ENCODE measurements at places on chromosomes 5 and 9.

- no peak for DNase-seq
Measured at GRCh38 chr9:83456226-83456625, 82.0 kb downstream of the FRMD3 start.

DNA sequence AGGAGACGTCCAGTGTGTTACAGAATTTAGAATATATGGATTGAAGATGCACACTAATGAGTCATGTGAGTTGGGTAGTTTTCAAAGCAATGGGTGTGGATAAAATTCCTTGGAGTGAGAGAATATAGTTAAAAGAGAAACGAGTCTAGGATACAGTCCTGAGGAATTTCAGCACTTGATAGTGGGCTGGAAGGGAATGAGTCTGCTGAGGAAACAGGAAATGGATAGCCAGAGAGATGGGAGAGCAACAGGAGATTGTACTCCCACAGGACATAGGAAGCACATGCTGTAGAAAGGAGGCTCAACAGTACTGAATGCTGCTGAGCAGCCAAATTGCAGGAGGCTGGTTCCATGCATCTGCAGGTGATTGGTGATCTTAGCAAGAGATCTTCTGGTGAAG, 68.1 kb downstream of the FBN2 start:
- peak; percentile 46 for DNase-seq

- no peak for DNase-seq
Measured at GRCh38 chr5:111070272-111071134, 1.0 kb upstream of the TSLP start.

GRCh38 chr5:111942661-111943401, 185.8 kb upstream of the NREP start:
- peak; percentile 48 for DNase-seq

- peak; percentile 72 for DNase-seq
Measured at GRCh38 chr5:112995764-112996618, 19.4 kb downstream of the DCP2 start.

DNA sequence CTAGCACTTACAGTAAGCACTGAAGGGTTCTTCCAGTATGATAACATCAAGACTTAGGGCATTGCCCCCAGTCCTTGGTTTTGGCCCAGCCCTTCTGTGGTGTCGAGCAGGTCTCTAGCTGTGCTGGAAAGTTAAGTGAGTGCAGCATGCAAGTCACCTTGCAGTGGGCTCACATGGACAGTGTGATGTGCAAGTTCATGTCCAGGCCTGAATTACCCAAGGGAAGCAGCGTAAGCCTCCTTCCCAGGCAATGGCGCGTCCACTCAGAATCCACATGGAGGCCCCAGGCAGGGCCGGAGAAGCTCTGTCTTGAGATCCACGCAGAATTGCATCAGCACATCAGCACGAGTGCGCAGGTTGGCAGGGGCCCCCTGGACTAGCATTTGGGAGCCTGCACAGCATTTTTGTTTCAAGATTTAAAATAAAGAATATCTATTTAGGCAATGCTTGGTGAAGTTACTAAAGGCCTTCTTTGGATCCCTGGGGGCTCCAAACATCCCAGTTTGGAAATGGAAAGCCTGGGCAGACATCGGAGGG, 108.4 kb upstream of the ALDH1B1 start:
- no peak for DNase-seq

DNA sequence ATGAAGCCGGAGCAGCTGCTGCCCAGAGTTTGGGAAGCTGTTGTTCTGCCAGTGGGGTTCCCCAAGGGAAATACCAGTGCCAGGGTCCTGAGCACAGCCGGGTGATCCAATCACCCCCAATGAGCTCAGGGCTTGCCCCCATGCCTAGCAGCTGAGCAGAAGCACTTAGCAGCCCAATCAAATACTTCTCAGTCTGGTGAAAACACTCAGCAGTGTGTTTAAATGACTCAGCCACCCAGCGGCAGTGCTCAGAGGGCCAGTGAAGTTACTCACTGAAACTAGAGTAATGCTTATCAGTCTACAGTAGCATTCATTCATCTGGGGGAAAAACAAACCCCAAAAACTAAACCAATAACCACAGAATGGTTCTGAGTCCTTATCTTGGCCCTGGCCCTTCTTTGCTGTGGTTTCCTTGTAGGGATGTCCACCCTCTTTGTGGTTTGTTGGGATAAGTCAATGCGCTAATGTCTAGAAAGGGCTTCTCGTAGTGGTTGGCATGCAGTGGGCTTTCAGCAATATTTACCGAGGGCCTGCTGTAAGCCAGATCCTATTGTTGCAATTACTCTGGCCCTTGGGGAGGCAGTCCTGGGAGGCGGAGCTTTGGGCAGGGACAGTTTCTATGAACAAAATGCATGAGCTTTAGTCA, 43.1 kb downstream of the LHX2 start:
- peak; percentile 96 for DNase-seq

- no peak for DNase-seq
Measured at GRCh38 chr5:177364159-177364962, 6.6 kb downstream of the RGS14 start.

DNA sequence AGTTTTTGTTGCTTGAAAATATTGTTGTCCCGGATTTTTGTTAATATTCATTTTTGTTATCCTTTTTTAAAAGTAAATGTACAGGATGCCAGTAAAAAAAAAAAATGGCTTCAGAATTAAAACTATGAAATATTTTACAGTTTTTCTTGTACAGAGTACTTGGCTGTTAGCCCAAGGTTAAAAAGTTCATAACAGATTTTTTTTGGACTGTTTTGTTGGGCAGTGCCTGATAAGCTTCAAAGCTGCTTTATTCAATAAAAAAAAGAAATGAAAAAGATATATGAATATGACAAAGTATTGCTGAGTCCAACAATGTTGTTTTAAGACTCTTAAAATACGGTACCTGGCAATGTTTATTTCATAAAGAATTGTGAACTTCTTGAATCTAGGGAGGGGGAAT, 82.9 kb downstream of the PIK3R1 start:
- no peak for DNase-seq

GRCh38 chr5:166185185-166185584, 2106.3 kb upstream of the WWC1 start:
- DNase-seq = no peak

DNA sequence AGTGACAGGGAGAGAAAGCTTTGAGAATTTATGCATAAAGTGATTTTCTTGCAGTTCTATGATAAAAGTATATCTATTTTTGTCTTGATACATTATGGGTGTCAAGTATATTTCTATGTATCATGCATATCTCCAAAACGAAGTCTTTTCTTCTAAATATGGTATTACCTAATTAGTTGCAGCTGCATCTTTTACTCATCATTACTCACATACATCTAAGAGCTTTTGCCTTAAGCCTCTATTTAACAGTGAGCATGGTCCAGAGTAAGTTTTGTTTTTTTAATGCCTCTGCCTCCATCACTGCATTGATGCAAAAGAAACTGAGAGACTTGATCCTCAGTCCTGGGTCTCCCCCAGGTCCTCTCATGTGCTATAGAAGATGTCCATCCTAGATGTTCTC, 40.0 kb upstream of the SMC5 start:
- DNase-seq = no peak

- peak; percentile 53 for DNase-seq
Measured at GRCh38 chr5:176994460-176995121, 12.0 kb downstream of the UIMC1 start.

DNA sequence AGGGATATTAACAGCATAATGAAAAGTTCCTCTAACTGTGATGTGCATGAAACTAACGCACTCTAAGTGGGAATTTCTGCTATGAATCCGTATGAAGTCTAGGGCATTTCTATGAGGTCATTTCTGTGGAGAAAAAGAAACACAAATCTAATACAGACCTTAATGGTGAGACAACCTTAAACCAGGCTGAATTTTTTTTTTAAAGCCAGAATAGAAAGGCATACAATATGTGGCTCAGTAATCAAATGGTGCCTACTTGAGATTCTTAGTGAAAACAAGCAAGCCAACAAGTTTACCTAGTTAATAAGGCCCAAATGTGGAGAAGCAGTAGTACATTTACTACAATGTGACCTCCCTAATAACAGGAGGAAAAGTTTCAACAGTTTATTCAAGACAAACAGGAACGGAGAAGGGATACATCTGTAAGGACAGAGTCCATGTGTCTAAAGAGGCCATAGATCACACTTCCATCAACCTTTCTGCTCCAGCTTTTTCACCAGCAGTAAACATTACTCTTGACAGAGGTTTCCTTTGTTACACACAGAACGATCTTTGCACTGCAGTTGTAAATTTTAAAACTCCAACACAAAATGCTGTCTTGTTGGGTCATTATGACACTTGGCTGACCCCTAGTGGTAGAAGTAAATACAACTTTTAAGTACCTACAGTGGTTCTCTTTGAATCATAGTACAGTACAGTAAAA, 26.2 kb downstream of the CARNMT1 start:
- peak; percentile 40 for DNase-seq

DNA sequence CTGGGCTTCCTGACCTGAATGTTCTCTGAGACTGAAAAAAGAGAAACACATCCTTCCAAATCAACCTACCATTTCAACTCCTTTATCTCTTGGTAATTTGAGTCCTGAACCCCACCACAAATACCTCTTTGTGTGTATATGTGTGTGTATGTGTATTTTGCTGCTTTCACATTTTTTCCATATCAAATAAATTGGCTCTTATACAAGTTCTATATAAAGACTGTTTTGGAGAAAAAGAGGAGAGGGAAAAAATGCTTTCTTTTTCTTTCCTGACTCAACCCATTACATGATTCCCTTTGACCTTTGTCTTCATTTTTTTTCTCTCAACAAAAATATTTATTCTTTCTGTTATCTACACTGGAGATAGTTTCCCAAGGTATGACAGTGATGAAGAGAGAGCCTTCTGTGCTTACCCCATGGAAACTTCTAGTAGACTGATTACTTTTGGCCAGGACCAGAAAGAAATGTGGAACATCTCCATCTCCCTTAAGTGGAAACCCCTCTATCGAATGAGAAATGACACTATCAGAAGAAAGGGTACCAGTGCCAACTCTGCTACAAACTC, 85.3 kb downstream of the PAPPA start:
- no peak for DNase-seq

DNA sequence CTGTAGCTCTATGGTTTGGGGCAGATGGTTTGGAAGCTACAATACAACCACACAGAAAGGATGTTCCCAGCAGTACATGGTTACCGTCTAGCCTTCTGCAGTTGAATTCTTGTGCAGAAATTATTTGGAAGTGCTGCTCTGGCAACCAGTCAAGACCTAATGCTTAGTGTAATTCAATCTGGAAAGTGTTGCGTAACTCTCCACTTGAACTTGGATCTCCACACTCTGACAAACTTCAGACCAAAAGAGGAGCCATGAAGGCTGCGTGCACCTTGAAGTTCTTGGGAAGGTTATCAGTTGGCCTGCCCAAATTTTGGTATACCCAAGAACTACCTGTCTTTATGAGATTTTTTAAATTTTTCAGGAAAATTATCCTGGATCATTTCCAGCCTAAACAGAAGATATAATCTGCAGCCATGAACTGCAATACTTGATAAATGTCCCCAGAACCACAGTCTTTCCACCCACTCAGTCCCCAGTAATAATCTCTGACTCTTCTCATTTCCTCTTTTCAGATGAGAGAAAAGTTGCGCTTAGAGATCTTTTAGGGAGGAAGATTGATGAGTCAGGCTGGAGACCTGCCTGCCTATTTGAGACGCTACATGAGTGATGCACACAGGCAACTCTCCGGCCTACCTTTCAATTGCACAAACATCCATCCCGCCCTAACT, 159.9 kb downstream of the FANCC start:
- peak; percentile 85 for DNase-seq

GRCh38 chr5:128084228-128085167, 932 bp downstream of the SLC12A2 start:
- DNase-seq = no peak

GRCh38 chr9:98356326-98356725, 100.9 kb upstream of the TBC1D2 start:
- no peak for DNase-seq

DNA sequence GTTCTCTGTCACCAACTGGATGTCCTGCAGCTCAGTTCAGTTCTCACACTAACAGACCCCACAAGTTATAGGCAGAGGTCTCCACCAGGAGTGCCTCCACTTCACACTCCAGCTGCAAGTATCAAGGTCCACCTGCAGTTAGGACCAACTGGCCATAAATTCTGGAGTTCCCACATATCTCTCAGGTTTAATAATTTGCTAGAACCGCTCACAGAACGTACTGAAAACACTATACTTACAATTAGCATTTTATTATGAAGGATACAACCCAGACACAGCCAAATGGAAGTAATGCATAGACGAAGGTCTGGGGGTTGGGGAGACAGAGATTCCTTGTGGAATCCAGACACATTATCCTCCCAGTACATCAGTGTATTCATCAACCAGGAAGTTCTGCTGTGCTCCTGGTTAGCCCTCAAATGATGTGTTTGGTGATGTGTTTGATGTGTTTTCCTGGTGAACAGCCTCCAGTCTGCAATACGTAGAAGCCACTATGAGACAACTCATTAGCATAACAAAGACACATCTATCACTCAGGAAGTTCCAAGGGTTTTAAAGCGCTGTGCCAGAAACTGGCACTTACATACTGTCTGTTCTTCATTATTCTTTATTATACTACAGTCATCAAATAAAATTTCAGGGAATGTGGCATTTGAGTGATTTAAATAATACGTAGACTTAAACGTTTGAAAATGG, 25.4 kb downstream of the OGN start:
- peak; percentile 2 for DNase-seq

DNA sequence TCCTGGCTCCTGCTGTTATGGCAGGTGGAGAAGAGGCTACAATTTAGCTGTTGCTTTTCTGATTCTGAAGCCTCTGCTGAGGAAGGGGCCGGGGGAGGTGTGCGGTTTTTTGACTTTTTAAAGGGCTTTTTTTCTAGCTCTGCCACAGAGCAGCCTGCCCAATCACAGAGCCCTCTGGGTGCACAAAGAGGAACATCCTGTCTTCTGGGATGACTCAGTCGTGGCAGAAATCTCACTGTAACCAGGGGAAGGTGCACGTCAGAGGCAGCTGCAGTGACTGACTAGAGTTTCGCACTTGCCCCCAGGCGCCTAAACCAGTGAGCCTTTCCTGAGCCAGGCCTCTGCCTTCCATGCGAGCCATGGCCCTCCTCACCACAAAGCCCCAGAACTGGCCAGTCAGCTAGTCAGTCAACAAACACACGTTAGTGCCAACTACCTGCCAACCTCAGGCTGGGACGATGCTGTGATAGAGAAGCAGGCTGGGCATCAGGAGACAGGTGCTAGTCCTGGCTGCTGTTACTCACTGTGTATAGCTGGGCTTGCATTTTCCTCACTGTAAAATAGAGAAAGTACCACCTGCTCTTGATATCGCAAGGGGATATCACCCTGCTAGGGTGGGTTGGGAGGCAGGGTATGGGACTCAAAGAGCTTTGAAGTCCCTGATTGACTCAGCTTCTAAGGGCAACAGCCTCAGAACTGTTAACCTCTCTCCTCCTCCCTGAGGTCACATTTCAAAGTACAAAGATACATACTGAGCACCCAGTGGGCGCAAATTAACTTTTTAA, 2.2 kb downstream of the AKNA start:
- DNase-seq = peak; percentile 89

DNA sequence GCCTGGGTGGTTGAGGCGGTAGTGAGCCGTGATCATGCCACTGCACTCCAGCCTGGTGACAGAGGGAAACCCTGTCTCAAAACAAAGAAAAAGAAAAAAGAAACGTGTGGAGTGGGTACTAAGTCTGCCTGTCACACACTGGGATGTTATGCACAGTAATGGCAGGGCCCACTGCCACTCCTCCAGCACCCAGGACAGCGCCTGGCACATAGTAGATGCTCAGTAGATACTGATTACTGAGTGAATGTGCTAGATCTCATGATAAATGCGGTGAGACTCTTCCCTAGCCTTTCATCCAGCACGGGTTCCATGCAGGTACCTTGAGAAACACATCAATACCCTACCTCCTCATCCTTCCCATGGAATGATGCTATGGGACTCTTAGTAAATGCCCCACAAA, 87.4 kb upstream of the HSPA9 start:
- DNase-seq = no peak

- no peak for DNase-seq
Measured at GRCh38 chr5:160685695-160686094, 166.3 kb downstream of the ATP10B start.
